Stimulated activated CD8-positive, alpha-beta memory T cell treated with anti-CD3 and anti-CD28 coated beads, Interleukin-15, amount 100 ng/mL, for 4 hours (primary cell): ENCODE measurements at places on chromosomes 16 and 17.

DNA sequence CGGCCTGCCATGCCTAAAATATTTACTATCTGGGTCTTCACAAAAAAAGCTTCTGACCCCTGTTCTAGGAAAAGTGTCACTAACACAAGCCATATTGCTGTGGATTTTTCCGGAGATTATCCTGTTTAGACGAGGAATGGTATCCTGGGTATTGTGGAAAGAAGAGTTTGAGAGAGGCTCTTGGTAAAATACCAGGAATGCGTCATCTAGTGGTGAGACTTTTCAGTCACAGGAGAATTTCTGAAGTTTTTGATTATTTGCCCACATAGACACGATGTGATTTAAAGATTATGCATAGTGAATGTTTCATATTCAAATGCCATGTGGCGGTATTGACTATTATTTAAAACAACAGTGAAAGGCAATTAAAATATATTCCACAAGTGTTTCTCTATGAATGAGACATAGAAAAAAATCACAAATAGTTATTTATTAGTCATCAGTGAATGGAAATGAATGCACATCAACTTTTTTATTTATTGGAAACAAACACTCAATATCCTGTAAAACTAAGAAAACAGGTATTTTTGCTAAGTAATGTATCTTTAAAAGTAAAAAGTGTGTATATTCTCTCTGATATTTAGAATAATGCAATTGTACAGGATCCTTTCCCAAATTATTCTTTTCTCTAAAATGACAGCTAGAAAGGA lies 7.8 kb downstream of the KRT28 start:
- DNase-seq, result no peak

- no peak for DNase-seq
These were observed 1.8 kb upstream of the SSTR2 start for GRCh38 chr17:73163043-73163442.

DNA sequence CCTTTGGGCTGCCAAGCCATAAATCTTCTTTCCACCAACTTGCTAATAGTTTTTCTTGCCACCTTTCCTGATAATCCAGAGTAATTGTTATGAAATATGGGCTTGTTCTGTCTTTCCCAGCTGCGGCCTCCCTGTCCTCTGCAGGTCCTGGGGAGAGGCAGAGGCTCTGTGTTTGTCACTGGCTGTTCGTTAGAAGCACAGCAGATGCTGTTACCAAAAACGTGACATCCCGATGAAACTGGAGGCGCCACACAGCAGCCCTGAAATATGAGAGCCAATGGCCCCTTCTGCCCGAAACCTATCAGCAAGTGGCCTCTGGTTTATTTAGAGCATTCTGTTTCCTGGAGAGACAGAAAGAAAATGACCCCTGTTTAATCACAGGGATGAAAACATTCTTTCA lies 115.1 kb upstream of the ANKFN1 start:
- no peak for DNase-seq

- no peak for DNase-seq
These were observed 451.5 kb downstream of the TOX3 start for GRCh38 chr16:52095471-52095870.

- no peak for DNase-seq
These were observed 4.7 kb downstream of the NATD1 start for GRCh38 chr17:21248500-21248899.

- DNase-seq, result no peak
These were observed 9.2 kb upstream of the NUDT16L1 start for GRCh38 chr16:4684058-4684715.

DNA sequence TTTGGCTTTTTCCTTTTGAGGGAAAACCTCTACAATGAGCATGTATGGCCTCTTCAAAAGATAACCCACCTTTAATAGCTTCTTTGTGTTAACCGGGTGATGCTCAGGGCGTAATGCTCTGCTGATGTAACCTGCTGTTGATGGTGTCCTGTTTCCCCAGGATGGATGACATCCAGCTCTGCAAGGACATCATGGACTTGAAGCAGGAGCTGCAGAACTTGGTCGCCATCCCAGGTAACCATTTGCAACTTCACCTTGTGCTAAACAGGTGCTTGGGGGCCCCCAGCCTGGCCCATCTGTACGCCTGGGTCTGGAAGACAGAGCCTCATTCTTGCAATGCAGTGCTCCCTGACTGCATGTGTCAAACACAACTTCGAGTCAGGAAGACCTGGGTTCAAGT lies 75.1 kb downstream of the MARF1 start:
- no peak for DNase-seq

- no peak for DNase-seq
These were observed 19.2 kb downstream of the CLEC19A start for GRCh38 chr16:19304750-19305149.

DNA sequence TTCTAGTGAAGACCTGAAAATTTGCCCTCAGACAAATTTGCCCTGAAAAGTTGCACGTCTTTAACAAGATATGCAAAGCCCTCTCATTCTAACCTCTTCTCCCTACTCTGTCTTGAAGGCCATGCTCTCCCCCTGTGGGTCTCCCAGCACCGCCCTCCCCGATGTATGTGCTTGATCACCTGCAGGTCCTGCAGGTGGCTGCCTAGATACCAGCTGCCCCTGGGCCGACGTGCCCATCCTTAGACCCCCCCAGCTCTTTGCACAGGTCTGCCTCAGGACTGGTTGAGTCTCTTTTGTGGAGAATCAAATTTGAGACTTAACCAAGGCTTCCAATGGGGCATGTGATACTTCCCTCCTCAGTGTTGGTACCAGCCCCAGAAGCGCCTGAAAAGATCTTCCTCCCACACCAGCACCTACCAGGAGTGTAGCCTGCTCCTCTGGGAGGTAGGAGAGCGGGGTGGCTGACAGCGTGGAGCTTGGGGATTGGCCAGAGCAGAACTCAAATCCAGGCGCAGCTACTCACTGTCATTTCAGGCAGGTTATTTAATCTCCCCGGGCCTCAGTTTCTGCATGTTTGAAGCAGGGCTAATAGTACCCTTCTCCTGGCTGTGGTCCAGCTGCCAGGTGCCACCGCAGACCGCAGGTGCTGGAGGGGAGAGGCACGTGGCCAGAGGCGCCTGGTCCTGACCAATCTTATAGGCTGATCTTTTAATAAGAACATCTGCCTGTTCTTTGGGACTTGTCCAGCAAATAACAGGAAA lies 4.5 kb upstream of the MRPL38 start:
- no peak for DNase-seq

DNA sequence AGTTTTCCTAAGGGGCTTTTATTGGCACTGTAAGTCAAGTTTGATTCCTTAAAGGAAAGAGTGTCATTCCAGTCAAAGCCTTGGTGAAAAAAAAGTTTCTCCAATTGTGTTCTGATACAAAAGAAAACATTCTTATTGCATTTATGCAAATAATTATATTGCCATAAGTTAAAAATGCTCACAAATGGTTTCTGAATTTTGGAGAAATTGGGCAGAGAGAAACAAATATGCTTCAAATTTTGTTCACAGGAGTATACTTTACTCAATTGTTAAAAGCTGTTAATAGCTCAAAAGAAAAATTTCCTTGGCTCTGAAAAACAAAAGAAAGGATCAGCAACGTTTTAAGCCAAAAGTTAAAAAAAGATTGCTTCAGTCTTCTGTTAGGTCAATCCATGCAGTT lies 60.2 kb downstream of the PIGL start:
- DNase-seq, result no peak

GRCh38 chr16:53068423-53068833 lies 13.6 kb downstream of the CHD9 start:
- no peak for DNase-seq

GRCh38 chr17:54902611-54903010 lies 2.0 kb downstream of the TOM1L1 start:
- no peak for DNase-seq

- DNase-seq, result peak; percentile 37
These were observed 526 bp downstream of the CBFB start for GRCh38 chr16:67029254-67030096.

DNA sequence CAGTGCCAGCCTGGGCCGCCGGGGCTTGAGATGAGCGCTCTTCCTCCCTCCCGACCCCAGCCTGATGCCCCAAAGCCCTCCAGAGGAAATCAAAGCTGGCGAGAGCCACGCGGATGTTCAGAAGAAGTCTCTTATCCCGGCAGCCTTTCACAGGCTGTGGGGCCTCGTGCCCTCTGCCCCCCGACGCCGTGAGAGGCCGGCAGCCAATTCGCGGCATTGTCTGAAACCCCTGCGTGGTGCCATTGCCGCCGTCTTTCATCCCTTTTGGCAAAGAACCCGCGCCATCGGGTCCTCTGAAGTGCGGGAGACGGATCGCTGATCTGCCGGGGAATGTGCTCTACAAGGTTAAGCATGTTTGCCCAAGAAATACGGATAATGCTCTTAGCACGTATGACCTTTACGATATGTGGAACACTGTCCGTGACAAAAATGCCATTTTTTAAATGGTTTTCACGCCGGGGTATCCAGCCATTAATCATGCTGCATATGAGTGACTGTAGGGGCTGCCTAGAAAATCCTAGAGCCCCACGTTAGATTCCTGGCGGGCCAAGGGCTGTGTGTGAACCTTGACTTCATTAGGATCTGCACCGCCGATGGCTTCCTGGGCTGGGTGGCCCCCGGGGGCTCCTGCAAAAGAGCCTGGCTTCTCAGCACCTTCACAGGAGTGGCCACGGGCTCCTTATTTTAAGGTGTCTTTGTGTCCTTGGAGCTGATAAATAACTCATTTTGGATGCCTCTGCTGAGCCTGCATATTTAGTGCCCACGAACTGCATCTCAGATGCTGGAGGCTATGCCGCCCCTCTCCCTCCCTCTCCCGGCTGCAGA lies 165.1 kb upstream of the TNRC6C start:
- no peak for DNase-seq

GRCh38 chr17:47934856-47935255 lies 6.5 kb upstream of the PNPO start:
- DNase-seq, result no peak

DNA sequence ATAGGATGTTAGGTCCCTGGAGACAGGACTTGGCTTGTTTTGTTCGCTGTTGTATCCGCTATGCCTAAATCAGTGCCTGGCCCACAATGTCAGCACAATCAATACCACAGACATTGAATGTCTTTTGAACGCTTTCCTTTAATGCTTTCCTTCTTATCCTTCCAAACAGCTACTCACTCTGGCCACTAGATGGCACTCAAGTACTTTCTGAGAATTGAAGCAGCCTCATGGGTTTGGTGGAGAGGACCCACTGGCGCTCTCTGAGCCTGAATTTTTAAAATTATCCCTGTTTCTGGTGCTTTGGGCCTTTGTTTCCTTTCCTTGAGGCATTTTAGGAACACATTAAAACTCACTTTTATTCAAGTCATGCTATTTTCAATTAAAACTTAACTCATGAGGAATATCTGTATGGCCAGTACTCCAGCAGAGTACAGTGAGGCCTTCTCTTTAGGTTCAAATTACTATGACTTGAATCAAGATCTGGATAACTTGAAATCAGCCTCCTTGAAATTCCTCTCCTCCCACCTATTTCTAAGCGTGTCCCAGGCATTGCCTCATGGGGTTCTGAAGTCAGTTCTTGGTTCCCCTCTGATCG lies 3.2 kb upstream of the NLRP1 start:
- peak; percentile 13 for DNase-seq

GRCh38 chr16:70662991-70663523 lies 16.7 kb downstream of the IL34 start:
- DNase-seq, result no peak

DNA sequence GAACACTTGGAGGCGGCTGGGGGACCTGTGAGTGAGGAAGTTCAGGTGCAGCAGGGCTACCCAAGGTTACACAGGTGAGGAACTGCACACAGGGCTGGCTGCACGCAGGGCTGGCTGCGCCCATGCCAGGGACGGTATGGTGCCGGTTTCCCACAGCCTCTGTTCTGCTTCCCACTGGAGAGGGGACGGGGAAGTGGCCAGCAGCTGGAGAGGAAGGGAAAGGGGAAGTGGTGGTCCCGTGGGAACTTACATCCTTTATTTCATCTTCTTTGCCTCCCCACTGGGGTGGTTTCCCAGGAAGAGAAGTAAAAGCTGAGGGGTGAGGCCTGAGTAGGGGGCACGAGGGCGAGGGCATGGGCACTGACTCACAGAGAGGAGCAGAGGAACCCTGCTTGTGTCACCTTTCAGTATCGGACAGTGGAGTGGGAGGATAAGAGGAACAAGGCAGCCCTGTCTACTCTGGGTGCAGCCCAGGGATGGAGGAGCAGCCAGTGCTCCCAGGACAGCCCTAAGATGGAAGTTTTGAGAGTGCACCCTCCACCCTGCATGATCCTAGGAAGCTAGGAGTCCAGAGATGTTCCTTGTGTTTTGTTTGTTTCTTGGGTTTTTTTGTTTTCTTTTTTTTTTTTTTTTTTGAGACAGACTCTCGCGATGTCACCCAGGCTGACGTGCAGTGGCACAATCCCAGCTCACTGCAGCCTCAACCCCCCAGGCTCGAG lies 25.5 kb upstream of the CDH1 start:
- DNase-seq, result no peak

DNA sequence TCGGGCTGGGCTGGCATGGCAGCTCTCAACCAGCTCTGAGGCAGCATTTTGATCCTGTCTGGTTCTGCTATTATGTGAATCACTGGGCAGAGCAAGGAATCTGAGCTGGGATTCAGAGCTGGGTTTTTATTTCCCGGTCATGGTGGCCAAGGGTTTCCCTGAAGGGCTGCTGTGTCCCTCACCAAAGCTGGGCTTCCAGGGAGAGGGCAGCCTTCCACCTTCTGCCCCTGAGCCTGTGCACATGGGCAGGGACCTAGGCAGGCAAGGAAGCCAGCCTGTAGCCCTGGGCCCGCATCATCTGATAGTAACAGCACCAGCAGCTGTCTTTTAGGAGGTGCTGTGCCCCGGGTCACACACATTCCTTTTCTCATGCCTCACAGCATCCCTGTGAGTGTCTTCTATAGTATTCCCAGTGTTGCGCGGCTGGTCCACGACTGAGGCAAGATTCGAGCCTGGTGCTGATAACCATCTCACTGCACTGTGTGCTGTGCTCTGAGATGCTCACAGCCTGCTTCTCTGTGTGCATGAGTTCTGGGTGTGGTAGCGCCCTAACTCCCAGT lies 85.3 kb upstream of the PLCG2 start:
- DNase-seq, result no peak

- DNase-seq, result no peak
These were observed 24.2 kb upstream of the RBBP6 start for GRCh38 chr16:24515186-24515585.

DNA sequence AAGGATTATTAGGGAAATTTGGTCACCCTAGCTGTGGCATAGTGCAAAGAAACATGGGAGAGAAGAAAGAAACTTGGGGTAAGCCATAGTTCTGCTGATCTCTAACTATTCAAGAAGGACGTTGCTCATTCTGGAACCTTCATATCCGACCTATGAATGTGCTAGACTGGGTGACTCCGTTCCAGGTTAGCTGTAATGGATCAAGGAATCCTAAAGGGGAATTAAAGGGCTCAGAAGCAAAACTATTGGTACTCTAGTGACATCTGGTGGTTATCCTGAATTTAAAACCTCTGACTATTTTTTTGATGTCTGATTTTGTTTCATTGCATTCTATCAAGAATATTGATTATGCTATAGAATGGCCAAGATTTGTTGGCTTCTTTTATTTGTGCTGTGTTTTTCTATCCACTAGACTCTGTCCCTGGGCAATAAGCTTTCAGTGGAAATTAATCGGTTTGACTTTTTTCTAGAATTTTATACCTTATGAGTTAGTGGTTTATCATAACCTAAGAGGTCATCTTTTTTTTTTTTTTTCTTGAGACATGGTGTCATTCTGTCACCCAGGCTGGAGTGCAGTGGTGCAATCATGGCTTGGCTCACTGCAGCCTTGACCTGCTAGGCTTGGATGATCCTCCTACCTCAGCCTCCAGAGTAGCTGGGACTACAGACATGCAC lies 19.5 kb downstream of the PCTP start:
- DNase-seq, result no peak
